AG09319 (cell line): ENCODE measurements at places on chromosomes 1 and 21.

- no peak for DNase-seq
Observed at GRCh38 chr1:44591381-44591780, 82.9 kb downstream of the TMEM53 start.

DNA sequence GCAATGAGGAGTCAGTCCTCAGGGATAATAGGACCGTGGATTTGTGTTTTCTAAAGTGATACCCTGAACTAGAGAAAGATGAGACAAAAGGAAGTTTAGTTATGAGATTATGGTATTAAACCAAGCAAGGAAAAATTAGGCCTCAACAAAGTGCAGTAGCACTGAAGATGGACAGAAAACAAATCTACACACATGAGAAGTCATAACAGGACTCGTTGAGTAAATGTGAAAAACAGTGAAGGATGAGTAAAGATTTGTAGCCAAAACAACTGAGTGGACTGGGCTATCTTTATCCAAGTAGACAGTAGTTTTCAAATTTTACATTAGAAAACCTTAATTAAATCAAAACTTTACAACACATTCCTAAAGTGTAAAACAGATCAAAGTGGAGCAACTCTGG lies 15.0 kb downstream of the EPRS1 start:
- DNase-seq = no peak

DNA sequence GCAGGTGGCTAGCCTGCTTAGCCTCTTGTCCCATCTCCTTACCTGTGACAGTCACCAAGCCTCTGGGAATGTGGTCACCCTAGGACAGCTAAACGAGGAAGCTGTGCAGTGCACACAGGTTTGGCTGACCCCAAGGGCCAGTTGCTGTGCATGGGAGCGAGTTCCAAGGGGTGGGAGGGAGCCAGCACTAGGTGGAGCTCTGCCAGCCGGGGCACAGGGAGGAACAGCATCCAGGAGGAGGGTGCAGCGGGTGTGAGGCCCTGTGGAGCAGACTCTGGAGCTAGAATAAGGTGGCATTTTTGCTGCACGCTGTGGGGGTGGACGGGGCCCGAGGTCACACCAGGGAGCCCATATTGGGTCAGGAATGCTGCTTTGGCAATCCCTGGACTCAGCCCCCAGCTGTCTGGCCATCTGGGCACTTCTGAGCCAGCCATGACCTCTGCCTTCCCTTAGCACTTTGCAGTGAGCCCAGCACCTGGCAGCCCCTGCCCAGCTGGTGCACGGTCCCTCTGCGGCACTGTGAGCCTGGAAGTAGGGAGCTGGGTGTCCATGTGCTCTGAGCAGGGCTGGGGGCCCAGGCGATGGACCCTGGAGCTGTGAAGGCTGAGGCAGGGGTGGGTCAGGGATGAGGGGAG lies 8.7 kb downstream of the PDXK start:
- DNase-seq = no peak

- DNase-seq = no peak
Observed at GRCh38 chr1:177770096-177770495, 199.8 kb downstream of the SEC16B start.

DNA sequence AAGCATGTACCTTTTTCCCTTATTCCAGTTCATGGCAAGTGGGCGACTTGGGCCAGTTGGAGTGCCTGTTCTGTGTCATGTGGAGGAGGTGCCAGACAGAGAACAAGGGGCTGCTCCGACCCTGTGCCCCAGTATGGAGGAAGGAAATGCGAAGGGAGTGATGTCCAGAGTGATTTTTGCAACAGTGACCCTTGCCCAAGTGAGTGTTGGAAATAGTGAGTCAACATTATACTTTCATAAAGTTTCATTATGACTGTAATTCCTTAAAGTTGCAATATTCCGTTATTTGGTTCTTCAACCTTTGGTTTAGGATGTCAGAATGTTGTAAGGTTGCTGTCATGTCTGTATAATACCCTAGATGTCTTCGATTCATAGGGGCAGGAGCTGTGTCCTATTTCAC lies 230.5 kb downstream of the TPR start:
- no peak for DNase-seq

- DNase-seq = no peak
Observed at GRCh38 chr1:115609021-115609420, 32.7 kb upstream of the VANGL1 start.

- no peak for DNase-seq
Observed at GRCh38 chr21:30600787-30601186, at the start of gene KRTAP22-1. TSS of gene KRTAP22-1 (plus strand) at chr21:30601087.

DNA sequence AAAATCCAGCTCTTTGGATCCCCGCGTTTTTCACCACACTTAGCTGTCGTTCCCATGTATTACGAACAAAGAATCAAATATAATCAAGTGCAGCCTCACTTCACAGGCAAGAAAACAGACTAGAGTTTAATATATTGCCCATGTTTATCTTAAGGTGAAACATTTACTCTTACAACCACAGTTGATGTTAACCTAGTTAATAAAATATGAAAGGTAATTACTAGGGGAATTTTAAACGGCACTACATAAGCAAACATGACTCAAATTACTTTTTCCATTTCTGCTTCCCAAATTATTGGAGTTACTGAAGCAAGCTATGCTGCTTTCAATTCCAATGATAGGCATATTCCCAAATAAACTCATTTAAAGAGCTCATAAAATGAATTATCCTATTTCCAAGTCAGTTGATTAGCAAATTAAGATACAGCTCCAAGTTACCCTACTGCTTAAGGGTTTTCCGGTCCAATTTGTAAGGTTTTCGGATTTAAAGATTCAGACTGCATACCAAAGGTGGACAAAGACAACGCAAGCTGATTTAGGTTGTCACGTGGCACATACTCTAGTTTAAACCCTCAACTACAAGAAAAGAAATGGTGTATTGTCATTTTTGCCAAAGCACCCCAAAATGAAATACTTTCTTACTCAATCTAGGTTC lies 5.9 kb downstream of the COX20 start:
- no peak for DNase-seq

DNA sequence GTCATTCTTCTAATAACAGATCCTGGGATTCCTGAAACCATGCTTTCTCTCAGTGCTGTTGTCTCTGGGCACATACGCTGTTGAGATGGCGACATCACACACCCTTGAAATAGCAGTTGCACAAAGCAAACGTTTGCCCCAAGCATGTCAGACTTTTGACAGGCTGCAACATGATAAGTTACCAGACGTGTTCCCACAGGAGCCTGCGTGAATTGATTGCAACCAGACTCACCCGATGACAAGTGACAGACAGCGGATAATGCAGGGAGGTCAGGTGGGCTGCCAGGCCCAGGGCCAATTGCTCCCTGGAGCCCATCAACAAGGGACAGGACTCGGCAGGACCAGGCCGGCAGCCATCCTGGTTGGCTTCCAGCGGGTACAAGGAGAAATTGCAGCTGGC lies 310.9 kb downstream of the SIPA1L2 start:
- no peak for DNase-seq

- no peak for DNase-seq
Observed at GRCh38 chr1:159916242-159917051, 8.9 kb downstream of the TAGLN2 start.

DNA sequence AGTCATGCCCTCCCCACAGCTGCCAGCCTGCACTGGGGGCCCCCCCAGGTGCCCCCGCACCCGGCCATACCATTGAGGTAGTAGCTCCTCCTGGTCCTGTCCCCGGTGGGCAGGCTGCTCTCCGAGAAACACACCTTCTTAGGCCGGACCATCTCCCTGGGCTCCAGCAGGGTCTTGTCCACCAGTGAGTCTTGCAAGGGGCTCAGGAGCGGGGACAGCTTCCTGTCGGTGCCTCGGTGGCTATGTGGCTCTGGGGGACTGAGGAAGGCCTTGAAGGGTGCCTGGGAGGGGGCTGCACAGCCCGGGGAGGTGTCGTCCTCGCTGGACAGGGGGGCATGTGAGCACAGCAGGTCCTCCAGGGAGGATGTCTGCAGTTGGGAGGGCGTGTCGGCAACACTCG lies 12.9 kb upstream of the FTCD start:
- DNase-seq = no peak

- no peak for DNase-seq
Observed at GRCh38 chr1:147225193-147225730, at the start of gene FMO5. TSS of gene FMO5 (minus strand) at chr1:147225339. CDS start at chr1:147225029, 310 bp downstream.

- DNase-seq = peak; percentile 67
Observed at GRCh38 chr1:240134596-240134995, 42.9 kb downstream of the FMN2 start.

- DNase-seq = peak; percentile 62
Observed at GRCh38 chr21:39385299-39386145, 36.6 kb upstream of the HMGN1 start.

- DNase-seq = no peak
Observed at GRCh38 chr1:245566952-245567351, 412.2 kb downstream of the KIF26B start.

DNA sequence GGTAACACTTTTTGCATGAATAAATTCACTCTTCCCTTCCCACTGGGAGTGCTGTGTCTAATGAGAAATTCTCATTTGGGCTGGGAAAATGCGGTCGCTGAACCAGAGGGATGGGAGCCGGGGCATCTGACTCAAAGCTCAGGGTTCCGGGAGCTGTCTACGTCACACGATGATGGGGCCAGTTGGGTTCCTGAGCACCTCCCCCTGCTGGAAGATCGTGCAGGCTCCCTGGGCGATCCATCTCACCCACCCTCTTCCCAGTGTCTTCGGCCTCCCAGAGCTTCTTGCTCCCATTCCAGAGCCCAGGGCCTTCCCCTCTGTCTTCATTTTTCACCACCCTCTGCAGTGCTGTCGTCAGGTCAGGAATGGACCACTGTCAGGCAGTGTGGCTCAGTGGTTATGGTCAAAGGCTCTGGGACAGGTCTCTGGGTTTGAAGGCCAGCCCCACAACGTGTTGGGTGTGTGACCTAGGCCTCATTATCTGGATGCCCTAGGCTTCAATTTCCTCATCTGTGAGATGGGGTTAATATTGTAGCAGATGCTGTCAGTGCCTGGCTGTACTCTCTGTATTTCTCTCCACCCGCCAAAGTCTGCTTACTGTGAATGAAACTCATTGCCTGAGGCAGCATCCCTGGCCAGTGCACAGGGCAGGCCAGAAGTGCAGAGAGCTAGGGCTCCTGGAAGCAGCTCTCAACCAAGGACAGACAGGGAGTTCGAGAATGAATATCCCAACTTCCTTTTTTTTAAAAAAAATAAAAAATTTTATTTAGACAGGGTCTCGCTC lies 31.8 kb downstream of the IGSF21 start:
- no peak for DNase-seq

- DNase-seq = peak; percentile 71
Observed at GRCh38 chr21:15706696-15707095, 23.1 kb upstream of the USP25 start.

DNA sequence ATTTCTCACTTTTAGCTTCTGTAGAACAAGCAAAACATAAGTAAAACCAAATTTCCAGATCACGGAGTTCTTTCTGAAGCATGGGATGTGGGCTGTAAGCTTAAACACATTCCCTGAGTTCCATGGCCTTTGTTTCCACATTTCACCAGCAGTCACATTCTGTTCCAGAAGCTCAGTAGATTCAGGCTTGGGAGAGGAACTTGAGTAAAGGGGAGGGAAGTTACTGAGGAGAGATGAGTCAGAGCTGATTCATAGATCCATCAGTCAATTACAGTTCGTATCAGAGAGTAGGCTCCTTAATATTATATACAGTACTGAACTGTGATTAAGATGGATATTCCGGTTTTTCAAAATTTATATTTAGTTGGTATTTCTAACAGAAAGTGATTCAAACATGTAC lies 614.3 kb downstream of the NCAM2 start:
- peak; percentile 36 for DNase-seq

GRCh38 chr1:46747683-46748288 lies 28.9 kb upstream of the EFCAB14 start:
- no peak for DNase-seq

GRCh38 chr1:236773919-236774318 lies 21.2 kb upstream of the MTR start:
- no peak for DNase-seq

GRCh38 chr1:1299686-1300351 lies 7.9 kb downstream of the ACAP3 start:
- DNase-seq = no peak

GRCh38 chr21:32712043-32712442 lies 15.8 kb downstream of the SYNJ1 start:
- DNase-seq = no peak

DNA sequence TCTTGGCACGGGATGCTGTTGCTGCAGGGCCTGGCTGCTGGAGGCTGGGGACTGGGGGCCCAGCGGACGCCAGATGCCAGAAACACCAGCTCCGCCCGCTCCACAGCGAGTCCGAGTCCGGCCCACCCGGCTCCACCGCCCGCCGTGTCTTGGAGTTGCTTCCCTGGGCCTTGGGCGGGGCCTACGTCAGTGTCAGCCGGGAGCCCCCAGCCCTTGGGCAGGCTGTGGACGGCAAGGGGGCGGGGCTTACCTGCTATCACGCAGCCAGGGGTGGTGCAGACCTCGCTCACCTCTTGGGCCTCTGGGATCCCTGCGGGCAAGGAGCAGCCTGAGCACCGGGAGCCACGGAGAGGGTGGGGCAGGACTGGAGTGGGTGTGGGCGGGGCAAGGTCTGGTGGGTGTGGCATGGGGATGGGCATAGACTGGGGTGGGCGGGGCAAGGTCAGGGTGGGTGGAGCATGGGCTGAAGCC lies 21.8 kb downstream of the MMEL1 start:
- no peak for DNase-seq

- no peak for DNase-seq
Observed at GRCh38 chr1:168719306-168720111, 9.5 kb downstream of the DPT start.
